ENCODE measurements at places on chromosomes 1 and 21.

- no peak for DNase-seq
Measured at GRCh38 chr1:197685785-197686184, 89.5 kb downstream of the DENND1B start.

- no peak for DNase-seq
Measured at GRCh38 chr1:160101717-160102522, 3.5 kb upstream of the IGSF8 start.

GRCh38 chr1:32904797-32905196 is 3.6 kb upstream of the TMEM54 start:
- no peak for DNase-seq

GRCh38 chr1:115183158-115183557 is 93.9 kb upstream of the TSPAN2 start:
- DNase-seq = no peak

DNA sequence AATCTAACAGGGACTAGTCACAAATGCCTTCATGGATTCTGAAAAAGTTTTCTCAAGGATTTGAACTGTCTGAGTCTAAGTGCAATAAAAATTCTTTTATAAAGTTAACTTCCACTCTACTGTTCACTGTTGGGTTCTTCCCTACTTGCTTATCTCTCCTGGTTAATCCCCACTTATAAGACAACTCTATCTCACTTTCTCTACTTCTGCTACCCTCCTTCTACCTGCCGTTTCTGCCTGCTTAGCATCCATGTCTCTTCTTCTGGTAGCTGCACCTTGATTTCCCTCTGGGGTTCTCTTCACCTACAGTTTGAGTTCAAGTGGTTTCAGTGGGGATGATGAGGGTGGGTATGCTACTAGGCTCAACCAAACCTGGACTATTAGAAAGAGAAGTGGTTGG is 6.0 kb downstream of the TSHB start:
- no peak for DNase-seq

DNA sequence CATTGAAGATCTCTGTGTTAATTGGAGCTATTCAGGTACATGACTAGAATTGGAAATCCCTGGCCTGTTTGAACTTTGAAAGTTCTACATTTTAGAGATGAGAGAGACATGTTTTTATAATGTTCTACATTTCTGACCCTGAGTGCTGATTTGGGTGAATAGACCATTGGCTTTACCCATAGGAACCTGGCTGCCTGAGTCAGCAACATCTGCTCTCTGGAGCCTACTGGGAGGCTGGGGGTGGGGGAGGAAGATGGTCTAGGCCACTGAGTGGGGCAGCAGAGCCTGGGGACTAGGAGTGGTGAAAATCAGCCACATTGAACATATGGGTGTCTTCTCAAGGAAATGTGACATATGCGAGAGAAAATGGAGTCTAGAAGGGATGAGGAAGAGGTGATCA is 1.4 kb upstream of the VANGL1 start:
- no peak for DNase-seq

DNA sequence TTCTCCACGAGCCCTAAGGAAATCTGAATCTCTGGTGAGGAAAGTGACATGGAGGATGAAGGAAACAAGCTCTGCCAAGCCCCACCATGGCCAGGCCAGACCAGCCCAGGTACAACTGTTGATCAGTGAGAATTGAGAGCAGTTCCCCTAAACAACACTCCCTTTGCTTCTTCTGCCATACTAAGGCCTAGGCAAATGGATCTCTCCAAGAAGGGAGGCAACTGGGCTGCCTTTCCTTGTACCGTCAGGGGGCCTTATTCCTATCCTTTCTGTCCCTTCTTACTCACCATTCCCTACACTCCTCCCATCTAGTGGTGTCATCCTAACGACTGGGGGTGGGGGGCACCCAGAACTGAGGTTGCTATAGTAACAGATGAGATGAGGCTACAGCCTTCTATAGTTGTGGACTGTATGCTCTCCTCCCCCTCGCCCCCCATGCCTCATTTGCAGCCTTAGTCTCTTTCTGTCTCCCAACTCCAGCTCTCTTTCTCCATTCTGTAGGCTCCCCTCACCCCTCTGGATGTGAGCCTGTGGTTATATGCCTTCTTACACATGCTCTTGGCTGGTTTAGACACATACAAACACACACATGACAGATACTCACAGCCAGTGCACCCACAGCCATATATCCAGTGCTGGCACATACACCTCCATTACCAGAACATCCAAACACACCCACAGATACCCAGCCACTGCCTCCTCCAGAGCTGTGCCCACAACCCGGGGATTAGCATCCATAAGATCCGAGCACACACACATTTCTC is 3.6 kb downstream of the PEA15 start:
- DNase-seq = no peak

DNA sequence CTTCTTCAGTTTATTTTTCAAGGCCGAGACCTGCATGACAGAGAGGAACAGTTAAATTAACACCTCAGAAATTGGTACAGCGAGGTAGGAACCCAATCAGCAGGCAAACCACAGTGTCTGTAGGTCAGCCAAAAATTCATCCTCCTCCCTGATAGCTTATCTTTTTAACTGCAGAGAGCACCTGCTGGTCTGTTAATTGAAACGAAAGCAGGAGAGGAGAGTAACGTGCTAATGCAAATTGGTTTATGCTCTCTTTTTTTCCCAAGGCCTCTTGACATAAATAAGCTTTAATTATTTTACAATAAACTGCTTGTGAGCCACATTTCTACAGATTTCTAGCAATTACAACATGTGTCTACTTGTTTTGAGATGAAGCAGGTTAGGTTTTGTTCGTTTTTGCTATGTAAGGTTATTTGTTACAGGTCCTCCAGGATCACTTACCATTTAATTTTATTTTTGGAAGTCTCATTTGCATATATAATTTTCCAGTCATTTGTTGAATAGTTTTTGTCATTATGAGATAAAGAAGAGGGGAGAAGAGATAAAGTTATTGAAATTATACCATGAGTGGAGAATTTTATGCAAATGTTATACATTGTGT is 179.9 kb downstream of the DENND1B start:
- DNase-seq = no peak

Measured in HTR-8/SVneo (cell line).